ENCODE measurements at places on chromosomes 13 and 19. TPM values are rescaled to one million over a fixed set of nuclear protein-coding genes. Genes with fewer than 3 reads are reported as not detected.

DNA sequence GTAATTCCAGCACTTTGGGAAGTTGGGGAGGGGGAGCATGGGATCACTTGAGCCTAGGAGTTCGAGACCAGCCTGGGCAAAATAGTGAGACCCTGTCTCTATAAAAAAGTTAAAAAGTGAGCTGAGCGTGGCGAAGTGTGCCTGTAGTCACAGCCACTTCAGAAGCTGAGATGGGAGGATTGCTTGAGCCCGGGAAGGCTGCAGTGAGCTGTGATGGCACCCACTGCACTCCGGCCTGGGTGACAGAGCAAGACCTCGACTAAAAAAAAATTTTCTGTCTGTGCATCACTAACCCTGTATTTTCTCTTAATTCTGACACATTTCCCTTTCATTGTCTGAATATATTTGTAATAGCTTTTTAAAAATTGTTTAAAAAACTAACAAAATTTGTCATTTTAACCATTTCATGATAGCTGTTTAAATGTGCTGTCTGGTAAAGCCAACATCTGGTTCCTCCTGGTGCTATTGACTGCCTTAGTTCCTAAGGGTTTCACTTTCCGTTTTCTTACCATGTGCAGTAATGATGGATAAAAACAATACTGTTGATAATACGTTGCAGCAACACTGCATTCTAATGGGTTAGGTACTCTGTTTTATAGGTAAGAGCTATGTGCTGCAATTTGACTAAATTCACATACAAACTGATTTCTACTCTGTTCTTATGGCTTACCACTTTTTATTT, 29.7 kb downstream of the LATS2 start:
- DNase-seq, result no peak

GRCh38 chr19:43983544-43983911, 460 bp upstream of the ZNF155 start:
- no peak for DNase-seq

- peak; percentile 81 for DNase-seq
Observed at GRCh38 chr13:77918391-77919245, at the start of gene EDNRB. EDNRB (minus strand) TSS chr13:77918831; CDS start chr13:77918573, 258 bp downstream.

The RNF225 gene
- not detected for total RNA-seq

The FAAP24 gene
- total RNA-seq, result 0.46 TPM
